Psoas muscle (tissue), 8 donors: ENCODE measurements at places on chromosomes 3 and 15. TPM values are rescaled to one million over a fixed set of nuclear protein-coding genes. Genes with fewer than 3 reads are reported as not detected.

GRCh38 chr3:184255291-184256039 is 5.9 kb downstream of the CAMK2N2 start:
- no peak for DNase-seq

DNA sequence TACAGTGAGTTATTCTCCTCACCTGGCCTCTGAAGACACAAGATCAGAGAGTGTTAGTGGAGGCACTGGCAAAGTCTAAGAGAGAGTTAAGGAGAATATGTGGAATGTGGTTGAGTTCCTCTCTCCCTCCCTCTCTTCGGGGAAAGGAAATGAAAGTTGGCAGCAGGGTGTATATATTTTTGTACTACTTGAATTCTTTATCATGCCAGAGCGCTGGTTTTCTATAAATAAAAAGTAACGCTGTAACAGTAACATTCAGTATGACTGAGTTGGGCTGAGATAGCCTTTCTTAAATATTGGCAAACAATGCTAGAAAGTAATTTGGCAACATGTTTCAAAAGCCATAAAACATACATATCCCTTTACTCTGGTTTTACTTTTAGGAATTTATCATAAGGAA is 77.5 kb upstream of the TNFAIP8L3 start:
- no peak for DNase-seq

GRCh38 chr15:32738666-32739065 is 20.9 kb downstream of the GREM1 start:
- no peak for DNase-seq

DNA sequence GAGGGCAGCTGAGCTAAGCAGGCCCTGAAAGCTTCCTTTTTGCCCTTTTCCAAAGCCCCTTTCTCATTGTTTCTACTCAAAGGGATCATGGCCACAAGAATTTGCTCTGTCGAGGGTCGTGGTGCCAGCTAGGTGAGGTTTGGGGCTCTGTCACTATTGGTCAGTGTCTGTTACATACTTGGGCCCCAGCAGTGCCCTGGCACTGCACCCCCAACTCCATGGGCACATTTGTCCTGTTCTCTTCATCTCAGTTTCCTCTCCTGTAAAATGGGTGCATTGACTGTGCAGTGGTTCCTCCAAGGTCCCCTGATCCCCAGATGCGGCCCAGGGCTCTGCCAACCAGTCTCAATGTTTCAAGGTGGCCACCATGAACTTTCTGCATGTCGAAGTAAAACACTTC is 62.1 kb downstream of the SLC6A6 start:
- no peak for DNase-seq

Gene RARRES1
- total RNA-seq, result 28.1 TPM

GRCh38 chr15:40343512-40343911 is 2.8 kb upstream of the CCDC9B start:
- no peak for DNase-seq

Gene A4GNT
- not detected for total RNA-seq

DNA sequence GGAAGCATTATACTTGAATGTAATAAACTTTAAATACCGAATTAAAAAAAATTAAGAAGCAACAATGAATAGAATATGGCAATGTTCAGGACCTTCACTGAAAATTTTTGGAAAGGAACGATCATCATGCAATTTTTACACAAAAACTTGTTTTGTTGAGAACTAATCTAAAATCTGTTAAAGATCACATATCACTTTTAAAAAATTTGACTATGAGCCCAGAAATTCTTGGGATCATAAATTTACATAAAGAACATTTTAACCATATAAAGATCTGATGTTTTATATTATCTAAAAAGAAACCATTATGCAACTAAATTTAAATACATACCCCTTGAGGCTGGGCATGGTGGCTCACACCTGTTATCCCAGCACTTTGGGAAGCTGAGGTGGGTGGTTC is 76.2 kb upstream of the MELTF start:
- no peak for DNase-seq
